CMK (cell line): ENCODE measurements at places on chromosomes 7 and 10.

GRCh38 chr7:18610331-18610948, 114.9 kb downstream of the HDAC9 start:
- no peak for DNase-seq

DNA sequence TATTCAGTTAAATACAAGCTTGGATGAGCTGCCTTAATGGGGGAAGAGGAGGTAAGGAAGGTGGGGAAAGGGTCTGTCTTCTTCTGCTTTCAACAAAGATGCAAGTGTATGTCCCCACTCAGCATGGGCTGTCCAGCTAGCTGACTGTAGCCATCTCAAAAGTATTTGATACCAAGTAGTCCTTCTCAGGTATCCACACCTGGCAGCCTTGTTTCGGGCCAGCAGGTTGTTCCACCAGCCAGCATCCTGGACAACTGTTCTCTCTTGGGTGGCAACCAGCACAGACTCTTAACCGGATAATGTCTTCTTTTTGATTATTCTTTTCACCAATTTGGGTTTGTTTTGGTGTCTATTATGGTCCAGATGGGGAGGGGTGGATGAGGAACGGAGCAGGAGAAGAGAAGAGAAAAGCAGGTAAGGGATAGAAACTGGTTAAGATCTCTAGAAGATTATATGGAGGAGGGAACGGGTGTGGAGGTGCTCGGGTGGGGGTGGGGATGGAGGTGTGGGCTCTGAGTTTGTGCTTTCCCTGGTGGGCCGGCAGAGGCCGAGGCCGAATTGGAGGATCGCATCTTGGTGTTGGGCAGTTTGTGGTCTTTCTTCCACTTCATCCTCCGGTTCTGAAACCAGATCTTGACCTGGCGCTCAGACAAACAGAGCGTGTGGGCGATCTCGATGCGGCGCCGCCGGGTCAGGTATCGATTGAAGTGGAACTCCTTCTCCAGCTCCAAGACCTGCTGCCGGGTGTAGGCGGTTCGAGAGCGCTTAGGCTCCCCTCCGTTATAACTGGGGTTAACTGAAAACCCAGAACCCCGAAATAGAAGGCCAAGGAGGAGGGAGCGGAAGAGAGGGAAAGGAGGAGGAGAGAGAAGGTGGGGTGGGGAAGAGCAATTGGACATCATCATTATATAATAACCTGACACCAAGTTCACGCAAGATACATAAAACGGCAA, 1.5 kb downstream of the HOXA4 start:
- no peak for DNase-seq

DNA sequence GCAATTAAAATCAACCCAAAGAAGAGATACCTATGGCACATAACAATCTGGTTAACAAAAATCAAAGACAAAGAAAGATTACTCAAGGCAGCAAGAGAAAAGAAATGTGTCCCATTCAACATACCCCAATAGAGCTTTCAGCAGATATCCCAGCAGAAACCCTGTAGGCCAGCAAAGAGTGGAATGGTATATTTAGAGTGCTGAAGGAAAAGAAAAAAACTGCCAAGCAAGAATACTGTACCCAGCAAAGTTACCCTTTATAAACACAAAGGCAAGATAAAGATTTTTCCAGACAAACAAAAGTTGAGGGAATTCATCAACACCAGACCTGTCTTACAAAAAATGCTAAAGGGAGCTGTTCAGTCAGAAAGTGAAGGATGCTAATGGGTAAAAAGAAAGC, 131.6 kb downstream of the TPST1 start:
- no peak for DNase-seq

DNA sequence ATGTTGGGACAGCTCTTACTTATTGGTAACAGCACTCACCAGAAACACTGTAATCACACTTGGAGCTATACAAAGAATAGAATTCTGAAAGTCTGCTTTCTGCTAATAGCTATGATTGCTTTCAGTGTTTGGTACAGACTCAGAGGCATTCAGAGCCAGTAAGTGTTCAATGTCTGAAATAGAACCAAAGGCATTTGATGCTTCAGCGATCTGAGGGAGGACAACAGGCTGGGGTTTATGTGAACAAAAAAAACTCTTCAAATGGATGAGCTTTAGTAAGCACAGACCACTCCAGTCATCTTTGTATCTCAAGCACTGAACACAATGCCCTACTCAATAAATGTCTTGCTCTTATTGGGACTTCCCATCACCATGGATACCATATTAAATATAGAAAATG, 322.8 kb upstream of the GRM3 start:
- DNase-seq, result no peak

DNA sequence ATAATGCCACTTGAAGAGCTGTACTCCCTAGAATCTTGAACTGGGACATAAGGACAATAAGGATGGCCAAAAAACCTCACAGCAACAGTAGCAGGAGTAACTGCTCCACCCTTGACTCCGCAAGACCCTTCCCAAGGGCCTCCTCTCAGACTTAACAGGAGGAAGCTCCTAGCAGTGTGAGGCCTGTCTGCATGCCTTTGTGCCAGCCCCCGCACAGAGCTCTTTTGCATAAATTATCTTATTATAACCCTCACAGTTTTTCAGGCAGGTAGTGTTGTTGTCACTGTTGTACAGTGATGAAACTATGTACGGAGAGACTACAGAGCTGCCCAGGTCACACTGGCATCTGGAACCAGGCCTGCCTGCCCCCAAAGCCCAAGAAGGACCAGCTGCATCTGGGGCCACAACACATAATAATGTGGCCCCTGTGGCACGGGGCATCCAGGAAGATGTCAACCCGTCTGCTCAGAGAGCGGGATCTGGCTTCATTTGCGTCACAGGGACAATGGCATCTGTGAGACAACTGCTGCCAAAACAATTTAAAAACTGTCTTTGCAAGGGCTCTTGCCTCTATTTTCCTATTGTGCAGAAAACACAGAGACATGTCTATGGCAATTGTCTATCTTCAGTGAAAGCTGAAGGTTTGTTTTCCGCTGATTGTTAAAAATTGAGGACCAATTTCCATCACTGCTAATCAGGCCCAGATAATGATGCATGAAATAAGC, 249.3 kb upstream of the GRB10 start:
- DNase-seq, result no peak

DNA sequence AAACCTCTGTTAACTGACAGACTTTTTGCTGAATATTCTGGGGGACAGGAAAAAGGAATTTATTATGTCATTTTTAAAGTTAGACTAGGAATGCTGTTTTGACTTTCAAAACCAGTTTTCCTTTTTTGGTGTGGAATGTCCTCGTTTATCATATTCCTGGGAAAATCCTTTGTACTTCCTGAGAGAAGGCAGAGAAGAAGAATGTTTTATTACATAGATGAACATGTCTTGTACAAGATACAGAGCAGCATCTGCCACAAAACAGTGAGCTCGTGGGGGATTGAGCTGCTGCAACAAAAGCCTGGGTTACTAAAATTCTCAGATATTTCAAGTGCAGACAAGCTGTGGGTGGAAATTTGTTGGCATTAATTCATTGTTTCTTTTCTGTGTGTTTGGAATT, 20.2 kb downstream of the MCU start:
- DNase-seq, result no peak
